ENCODE measurements at places on chromosomes 4 and X. TPM values are rescaled to one million over a fixed set of nuclear protein-coding genes. Genes with fewer than 3 reads are reported as not detected.

DNA sequence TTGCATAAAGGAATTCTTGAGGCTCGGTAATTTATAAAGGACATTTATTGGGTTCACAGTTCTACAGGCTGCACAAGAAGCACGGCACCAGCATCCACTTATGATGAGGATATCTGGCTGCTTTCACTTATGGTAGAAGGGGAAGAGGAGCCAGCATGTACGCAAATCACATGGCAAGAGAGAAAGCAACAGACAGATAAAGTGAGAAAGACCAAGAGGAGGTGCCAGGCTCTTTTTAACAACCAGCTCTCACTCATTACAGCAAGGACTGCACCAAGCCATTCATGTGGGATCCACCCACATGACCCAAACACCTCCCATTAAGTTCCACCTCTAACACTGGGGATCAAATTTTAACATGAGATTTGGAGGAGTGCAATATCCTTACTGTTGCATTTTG is 1198.2 kb downstream of the ADGRL3 start:
- DNase-seq: no peak

DNA sequence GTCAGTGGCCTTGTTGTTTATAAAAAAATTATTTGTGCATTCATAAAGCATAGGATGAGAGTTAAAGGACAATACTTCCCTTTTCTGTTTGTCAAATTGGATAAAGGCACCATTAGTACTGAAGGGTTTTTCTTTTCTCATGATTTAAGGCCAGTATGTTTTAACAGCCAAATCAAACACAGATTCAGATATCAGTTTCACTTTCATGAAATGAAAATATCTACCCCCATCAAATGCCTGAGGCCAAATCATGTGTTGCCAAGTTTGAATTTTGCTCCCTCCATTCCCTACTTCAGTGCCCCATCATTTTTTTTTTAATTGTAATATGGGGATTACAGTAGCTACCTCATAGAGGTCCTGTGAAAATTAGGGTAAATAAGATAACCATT is 745.9 kb downstream of the RPA4 start:
- DNase-seq: no peak

GRCh38 chrX:115709039-115709438 is 148.1 kb downstream of the PLS3 start:
- no peak for DNase-seq

GRCh38 chr4:169121861-169122382 is 111.9 kb upstream of the CBR4 start:
- DNase-seq: no peak

DNA sequence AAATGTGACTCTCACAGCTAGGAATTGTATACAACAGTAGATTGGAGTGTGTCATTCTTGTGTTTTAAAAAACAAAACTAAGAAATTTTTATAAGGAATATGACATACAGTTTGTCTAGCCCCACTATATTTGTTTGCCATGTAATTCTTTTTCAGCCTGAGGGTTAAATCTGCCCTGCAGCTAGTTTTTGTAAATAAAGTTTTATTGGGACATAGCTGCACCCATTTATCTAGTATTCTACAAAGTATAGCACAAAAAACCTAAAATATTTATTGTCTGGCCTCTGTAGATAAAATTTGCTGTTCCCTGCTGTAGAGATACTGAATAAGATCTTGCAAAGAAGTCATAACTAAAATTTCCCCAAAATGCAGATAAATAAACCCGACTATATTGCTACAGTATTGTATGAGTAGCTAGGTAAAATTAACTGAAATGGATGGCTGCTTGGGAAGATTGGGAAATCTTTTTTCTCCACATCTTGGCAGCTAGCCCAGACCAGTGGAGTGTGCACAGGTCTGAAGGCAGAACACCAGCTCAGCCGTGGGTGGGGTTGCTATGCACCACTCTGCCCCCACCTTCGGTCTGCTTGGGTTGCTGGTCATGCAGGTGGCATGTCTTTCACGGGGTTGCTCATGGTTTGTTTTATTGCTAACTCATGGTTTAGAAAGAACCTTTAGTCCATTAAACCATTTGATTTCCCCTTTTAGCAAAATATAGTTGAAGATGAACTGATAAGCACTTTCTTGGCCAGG is 127.9 kb downstream of the KLHL8 start:
- peak; percentile 99 for DNase-seq

DNA sequence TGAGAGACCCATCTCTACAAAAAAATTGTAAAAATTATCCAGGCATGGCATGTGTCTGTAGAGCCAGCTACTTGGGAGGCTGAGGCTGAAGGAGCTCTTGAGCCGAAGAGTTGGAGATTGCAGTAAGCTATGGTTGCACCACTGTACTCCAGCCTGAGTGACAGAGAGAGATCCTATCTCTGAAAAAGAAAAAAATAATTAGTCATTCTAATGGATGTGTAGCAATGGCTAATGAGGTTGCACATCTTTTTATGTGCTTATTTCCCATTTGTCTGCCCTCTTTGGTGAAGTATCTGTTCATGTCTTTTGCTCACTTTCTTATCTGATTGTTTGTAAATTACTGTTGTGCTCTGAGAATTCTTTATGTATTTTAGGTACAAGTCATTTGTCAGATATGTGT is 19.0 kb upstream of the MAML3 start:
- no peak for DNase-seq

GRCh38 chrX:30248854-30249253 is 1.9 kb downstream of the MAGEB1 start:
- DNase-seq: no peak

DNA sequence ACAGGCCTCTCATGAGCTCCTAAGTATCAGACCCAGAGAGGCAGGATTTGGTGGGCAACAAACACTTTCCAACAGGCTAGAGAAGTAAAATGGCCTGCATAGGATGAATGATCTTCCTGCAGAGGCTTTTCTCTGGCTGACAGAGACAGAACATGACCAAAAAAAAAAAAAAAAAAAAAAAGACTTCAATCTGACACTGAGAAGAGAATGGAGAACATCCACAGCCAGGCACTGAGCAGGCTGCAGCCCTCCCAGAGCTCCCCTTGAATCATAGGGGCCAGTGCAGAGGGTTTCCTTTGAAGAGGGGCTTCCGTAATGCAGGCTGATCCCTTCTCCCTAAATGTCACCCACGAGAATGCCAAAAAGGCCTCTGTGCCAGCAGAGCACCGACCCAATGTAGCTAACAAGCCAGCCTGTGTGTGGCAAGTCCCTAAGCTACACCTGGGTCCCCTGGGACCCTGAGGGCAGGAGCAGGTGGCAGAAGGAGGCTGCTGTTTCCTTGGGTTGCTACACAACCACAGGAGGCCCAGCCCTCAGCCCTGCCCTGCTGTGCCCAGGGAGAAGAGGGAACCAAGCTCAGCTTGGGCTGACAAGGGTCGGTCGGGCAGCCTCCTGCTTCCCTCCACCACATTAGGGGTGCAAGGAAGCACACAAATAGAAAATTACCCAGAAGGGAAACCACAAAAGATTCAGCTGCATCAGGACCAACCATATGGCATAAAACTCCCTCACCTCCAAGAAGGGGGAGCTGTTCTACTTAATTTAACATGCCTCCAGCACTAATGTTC is 55.6 kb downstream of the MAP7D2 start:
- DNase-seq: no peak

- DNase-seq: peak; percentile 3
These were observed 980 bp upstream of the GIMD1 start for GRCh38 chr4:106369456-106370060.

DNA sequence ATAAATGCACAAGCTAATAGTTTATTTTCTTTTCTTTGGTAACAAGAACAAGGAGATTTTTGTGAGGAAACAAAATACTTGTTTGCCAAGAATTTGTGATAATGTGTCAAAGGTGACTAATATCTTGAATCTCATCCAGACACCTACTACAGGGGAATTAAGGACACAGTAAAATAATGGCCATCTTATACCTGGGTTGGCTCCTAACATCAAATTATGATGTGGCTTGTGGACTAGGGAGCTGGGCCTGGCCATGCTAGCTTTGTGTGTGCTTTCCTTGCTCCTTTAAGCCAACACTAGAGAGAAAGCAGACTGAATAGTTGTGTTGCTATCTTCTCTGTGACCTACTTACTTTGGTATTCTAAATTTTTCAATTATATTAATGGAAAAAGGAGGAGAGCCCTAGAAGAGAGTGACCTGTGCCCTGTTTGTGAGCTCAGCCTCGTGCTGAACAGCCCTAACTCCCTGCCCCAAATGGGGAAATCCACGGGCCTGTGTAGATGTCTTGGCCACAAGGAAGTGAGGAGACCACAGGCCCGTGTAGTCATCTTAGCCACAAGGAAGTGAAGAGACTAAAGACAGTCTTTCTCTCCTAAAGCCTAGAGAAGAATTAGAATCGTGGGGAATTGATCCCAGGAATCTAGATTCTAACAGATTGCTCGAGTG is 23.3 kb downstream of the ARHGAP24 start:
- peak; percentile 14 for DNase-seq

DNA sequence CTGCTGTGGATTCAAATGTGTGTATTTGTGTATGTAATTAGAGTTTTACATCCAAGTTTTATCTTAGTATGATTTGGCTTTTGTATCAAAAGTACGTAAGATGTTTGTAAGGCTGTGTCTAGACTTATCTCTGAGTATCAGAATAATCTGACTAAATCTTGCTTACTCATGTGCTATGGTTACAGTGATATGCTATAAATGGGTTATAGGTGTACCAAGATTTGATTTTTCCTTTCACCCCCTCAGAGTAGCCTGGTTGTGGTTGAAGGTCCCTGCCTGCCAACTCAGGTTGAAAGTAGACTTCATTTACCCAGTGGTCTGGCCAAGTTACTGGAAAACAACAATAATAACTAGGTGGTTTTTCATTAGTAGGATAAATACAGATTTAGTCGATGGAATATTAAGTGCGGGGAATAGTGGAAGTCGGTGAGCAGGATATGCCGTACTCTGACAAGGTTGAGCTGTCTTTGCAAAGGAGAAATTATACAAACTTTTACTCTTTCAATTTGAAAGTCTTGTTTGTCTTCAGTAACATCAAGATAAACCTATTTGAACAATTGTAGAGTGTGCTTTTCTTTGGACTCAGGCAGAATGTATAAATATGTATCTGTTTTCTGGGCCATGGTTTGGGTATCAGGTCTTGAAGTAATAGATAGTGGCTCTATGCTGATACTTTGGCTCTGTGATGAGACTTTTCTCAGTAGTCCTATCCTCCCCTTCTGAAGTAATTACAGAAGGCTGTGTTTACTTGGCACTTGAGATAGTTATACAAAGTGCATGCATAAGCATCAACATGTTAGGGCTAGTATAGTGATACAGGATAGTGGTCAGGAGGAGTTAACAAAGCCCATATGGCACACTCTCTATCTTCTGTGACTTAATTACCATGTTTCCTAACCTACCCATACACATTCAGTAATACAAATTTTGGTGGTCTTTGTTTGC is 23.7 kb downstream of the BMP2K start:
- DNase-seq: no peak

DNA sequence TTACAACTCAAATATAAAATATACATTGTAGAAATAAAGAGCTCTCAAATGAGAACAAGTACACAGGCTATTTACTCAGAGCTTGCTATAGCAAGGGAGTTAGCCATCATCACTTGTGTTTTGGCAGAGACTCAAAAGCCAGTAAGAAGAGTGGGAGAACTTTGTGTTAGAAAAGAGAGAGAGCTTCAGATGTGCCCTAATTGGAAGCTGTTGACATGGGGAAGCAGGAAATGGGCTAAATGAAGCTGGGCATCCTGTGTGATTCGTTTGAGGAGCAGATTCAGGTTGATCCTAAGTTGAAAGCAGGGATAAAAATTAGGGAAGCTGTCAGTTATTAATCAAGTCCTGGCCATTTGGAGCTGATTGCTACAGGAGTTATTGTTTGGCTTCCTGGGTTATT is 207.4 kb upstream of the MAOA start:
- no peak for DNase-seq

DNA sequence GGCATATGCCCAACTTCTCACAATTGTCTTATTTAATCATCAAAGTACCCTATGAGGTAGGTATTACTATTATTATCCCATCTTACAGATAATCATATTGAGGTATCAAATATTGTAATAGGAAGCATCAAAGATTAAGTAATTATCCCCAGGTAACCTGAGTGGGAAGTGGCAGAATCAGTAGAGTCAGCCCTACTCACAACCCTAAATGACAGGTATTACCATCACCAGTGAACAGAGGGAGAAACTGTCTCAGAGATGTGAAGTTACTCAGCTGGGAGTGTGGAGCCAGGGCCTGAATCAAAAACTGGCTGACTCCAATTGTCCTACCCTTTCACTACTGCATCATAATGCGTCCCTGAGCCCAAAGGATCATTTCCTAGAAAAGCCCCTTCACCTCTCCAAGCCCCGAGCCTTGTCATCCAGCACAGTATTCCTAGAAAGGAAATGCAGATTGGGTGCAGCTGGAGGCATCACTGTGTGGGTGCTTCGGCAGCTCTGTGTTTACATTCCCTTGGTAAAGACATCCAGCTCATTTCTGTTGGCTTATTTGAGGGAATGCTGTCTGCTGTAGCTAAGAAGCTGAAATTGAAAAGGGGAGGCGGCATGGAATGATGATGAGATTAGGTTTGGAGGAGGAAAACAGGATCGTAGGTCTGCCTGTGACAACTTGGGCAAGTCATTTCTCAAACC is 72.8 kb downstream of the DHX15 start:
- DNase-seq: no peak

DNA sequence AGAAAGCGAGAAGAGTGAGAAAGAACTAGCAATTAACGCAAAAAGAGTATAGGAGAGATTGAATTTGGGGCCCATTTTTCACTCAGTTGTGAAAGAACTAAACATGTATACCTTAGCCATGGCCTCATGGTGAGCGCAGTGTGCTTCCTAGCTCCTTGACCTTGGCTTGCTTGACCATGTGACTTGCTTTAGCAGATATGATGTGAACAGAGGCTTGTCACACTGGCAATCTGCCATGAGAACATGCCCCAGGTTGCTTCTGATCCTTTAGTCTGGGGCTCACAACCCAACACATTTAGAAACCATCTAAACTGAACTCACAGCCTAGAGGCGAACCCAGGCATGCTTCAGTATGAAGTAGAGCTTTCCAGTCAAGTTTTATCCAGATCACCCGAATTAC is 260.1 kb upstream of the FTHL17 start:
- no peak for DNase-seq

- peak; percentile 57 for DNase-seq
These were observed 578.7 kb downstream of the BCOR start for GRCh38 chrX:39519030-39519488.

DNA sequence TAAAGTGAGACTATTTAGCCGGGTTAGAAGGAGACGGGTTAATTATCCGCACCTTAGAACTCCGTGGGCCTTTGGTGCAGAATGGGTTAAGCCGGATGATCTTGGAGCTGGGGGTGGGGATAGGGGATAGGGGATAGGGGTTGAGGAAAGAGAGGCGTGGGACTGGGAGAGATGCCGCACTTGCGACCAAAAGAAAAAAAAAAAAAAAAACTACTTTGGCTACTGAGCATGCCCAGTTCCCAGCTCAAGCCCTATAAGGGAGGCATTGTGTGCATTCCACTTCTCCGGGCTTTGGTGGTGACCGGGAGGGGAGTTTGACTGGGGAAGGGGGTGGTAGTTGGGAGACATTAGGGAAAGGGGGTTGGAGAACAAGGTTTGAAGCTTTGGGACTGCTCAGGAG is at the start of gene SLITRK4:
TSS of gene SLITRK4 (minus strand) at position 187 of the 400 bp plus-strand sequence. CDS start 4,993 bp downstream, outside the sequence.
- DNase-seq: peak; percentile 2

The BEX4 gene
- total RNA-seq: 123 TPM

The BANK1 gene
- total RNA-seq: 19.7 TPM

The SSX4 gene
- total RNA-seq: not detected

The FAM53A gene
- 17.5 TPM for total RNA-seq

The IL1RAPL2 gene
- not detected for total RNA-seq

The FAM236D gene
- not detected for total RNA-seq

The H2BW1 gene
- not detected for total RNA-seq

The STOX2 gene
- total RNA-seq: 51.2 TPM

The NHSL2 gene
- total RNA-seq: 7.8 TPM

Measured in thyroid gland (tissue), 4 donors.